Aorta (tissue), 5 donors: ENCODE measurements at places on chromosomes 2 and 18. TPM values are rescaled to one million over a fixed set of nuclear protein-coding genes. Genes with fewer than 3 reads are reported as not detected.

DNA sequence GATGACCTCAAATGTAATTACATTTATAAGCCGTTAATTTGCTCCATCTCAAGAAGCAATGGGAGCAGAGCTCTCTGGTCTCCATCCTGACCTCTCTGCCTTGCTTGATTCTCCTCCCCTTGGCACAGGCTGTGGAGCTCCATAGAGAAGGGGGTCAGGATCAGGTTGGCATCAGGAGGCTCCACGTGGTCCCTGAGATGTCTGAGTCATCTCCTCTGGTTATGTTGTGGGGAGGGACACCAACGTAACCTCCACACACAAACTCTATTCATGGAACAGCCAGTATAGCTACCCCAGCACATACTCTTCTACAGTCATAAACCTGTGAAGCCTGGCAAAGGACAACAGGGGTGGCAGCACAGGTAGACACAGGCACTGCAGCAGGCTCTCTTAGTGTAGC lies 29.0 kb downstream of the TRABD2A start:
- no peak for DNase-seq

GRCh38 chr2:85449214-85449588 lies 30.7 kb downstream of the SH2D6 start:
- DNase-seq, result no peak

- DNase-seq, result no peak
Measured at GRCh38 chr18:26004832-26005231, 85.6 kb downstream of the SS18 start.

DNA sequence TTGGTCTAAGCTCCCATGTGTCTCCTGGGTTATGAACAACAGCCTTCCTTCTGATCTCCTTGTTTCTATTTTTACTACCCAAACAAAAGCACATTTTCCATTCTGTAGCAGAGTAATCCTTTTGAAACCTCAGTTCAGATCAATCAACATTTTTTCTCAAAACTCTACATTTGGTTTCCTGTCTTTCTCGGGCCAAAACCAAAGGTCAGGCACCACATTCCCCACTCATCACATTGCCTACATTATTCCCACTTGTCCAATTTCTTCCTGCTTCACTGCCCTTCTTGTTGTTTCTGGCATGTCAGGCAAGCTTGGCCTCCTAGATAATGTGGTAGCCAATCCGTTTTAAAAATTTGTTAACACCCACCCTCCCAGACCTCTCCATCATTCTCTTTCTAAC lies 196.8 kb downstream of the PPP1R1C start:
- no peak for DNase-seq

- DNase-seq, result no peak
Measured at GRCh38 chr2:216195565-216196029, 86.4 kb downstream of the XRCC5 start.

The POTEC gene
- not detected for polyA plus RNA-seq

The CNDP1 gene
- polyA plus RNA-seq, result not detected

The BCL2 gene
- polyA plus RNA-seq, result 4.3 TPM

The RAB1A gene
- 118 TPM for polyA plus RNA-seq

The GNAL gene
- polyA plus RNA-seq, result 2.0 TPM
